ENCODE measurements at places on chromosomes 1 and 21.

- no peak for DNase-seq
These were observed 7.1 kb downstream of the PTGFRN start for GRCh38 chr1:116916533-116917445.

DNA sequence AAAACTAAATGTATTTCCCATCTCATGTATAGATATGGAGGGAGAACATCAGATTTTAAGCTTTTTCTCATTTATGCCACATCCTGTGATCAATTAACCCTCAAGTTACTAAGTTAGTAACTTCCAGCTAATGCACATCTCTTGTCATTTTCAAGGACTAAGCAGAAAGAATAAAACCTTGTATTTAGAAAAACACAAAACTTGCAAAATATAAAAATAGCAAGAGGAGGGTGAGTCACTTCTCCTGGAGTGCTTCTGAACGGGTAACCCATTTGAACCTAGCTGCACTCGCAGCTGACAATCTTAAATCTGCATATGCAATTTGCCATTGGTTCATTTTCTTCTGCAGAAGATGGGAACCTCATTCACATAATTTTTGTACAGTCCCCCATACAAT is 500.5 kb downstream of the SETD4 start:
- DNase-seq, result no peak

- DNase-seq, result no peak
These were observed 9.9 kb upstream of the HJV start for GRCh38 chr1:146031476-146031875.

GRCh38 chr21:36162631-36163030 is 6.0 kb downstream of the DOP1B start:
- DNase-seq, result no peak

- no peak for DNase-seq
These were observed 55.3 kb downstream of the GNB1 start for GRCh38 chr1:1835546-1835945.

DNA sequence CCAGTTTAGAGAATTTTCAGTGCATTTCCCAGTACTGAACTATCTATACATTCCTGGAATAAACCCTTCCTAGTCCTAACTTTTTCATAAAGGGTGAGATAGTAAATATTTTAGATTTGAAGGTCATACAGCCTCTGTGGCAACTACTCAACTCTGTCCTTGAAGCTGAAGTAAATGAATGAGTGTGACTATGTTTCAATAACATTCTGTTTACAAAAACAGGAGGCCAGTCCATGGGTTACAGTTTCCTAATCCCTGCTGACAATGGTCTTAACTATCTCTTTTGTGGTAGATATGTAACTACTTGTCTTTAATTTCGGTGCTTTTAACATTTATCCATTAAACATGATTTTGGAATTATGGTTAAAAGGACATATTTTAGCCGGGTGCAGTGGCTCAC is 4.3 kb downstream of the ZNF684 start:
- DNase-seq, result no peak

DNA sequence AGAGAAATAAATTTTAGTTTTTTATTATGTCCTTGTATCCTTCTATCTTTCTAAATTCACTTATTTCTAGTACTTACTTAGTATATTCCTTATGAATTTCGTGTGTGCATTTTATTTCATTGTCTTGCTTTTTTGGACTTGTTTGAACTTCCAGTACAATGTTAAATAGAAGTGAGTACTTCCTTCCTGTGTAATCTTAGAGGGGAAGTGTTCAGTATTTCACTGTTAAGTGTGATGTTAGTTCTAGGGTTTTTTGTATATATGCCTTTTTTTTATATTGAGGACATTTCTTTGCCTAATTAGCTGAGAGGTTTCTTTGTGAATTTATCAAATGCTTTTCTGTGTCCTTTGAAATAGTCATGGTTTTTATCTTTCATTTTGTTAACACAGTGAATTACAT is 10.7 kb downstream of the LYPLAL1 start:
- no peak for DNase-seq

DNA sequence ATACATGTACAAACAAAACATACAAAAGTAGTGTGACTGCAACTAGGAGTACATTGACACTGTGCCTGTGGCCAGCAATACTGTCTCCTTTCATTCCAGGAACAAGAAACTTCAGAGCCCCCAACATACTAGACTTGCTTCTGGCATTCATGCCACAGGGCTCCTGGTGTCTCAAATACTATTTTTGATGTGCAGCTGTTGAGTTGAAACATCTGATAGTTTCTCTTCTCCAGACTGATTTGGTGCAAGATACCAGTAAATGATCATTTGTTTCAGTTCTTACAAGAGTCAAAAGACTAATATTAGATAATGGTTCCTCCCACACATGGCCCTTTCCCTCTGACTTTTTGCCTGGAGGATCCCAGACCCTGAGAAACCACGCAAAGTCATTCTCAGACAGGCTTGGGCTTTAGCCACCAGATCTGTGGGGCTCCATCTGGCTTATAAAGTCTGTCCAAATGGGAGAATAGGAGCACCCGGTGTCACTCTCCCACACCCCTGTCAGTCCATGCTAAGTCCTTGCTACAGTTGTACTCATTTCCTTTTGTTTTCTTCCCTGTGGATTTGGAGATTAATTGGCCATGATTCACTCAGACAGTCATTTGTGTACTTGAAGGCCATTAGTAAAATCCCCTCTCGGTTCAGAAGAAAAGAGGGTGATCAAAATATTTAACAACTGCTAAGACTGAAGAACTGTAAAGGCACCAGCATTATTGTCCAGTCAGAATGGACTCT is 163.5 kb upstream of the RUNX1 start:
- DNase-seq, result no peak

DNA sequence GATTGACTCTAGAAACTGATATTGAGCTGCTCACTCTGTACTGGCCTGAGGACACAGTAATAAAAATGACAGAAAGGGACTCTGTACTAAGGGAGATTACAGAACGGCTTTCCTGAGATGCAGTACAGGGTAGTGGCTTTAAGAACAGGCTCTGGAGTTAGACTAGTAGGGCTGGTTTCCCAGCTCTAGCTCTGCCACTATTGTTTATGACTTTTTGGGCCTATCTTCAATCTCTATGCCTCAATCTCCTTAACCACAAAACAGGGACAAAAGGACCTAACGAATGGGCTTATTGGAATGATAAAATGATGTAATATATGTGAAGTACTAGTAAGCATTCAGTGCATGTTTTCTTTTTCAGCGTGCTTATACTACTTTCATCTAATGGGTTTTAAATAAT is 1.4 kb downstream of the DEPDC1 start:
- DNase-seq, result no peak

GRCh38 chr1:233512538-233512937 is 101.4 kb upstream of the KCNK1 start:
- DNase-seq, result no peak

DNA sequence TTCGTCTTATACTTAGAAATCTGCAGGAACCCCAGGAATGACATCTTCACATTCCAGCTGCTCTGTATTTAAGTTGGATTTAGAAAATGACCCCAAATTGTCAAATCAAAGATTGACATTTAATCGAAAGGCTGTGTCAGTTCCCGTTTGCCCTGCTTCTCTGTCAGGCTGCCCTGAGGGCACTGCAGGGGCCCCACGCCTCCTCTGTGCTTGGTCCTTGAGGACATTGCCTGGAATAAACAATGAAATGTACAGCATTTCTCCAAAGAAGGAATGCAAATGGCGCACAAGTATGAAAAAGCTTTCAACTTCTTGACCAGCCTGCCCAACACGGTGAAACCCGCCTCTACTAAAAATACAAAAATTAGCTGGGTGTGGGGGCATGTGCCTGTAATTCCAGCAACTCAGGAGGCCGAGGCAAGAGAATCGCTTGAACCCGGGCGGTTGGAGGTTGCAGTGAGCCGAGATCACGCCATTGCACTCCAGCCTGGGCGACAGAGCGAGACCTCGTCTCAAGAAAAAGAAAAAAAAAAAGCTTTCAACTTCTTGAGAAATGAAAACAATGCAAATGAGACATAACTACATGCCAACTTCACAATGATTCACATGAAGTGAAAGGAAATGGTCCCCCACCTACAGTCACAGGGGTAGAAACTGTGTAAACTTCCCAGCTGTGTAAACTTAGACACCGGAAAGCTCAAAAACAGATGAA is 3.0 kb downstream of the TMPRSS3 start:
- DNase-seq, result no peak

DNA sequence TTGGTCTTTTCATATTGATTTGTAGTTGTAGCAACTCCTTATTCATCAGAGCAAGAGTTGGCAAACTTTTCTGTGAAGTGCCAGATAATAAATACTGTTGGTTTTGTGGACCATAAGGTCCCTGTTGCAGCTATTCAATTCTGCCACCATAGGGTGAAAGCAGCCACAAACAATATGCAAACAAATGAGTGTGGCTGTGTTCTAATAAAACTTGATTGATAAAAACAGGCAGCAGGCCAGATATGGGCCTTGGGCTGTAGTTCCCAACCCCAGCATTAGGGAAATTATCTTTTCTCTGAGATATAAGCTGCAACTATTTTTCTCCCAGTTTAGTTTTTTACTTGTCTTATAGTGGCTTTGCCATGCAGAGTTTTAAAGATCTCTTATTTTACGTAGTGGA is 469.2 kb downstream of the SMYD3 start:
- DNase-seq, result no peak

Data from activated T-cell treated with anti-CD3 and anti-CD28 coated beads for 4 hours (primary cell).